ENCODE measurements at places on chromosomes 3 and 15. TPM values are rescaled to one million over a fixed set of nuclear protein-coding genes. Genes with fewer than 3 reads are reported as not detected.

Gene UBAP1L
- polyA plus RNA-seq: 2.5 TPM

Gene FGF7
- 11.2 TPM for polyA plus RNA-seq

Gene STRC
- polyA plus RNA-seq: 0.47 TPM

Gene ITIH4
- 80.8 TPM for polyA plus RNA-seq

Gene RAB27A
- 15.9 TPM for polyA plus RNA-seq

Gene MASP1
- 18.1 TPM for polyA plus RNA-seq

Gene ULK3
- polyA plus RNA-seq: 46.3 TPM

Gene TTC21A
- 7.6 TPM for polyA plus RNA-seq

Gene CHRFAM7A
- 0.68 TPM for polyA plus RNA-seq

Gene P4HTM
- polyA plus RNA-seq: 84.0 TPM

Gene MUSTN1
- polyA plus RNA-seq: 0.27 TPM

Gene GOLGA8J
- polyA plus RNA-seq: not detected

Gene GREM1
- polyA plus RNA-seq: 1.5 TPM

Gene PLA2G4D
- not detected for polyA plus RNA-seq

Gene LMAN1L
- not detected for polyA plus RNA-seq

Gene SNTN
- not detected for polyA plus RNA-seq

Gene TJP1
- 42.3 TPM for polyA plus RNA-seq

Gene RGMA
- 2.5 TPM for polyA plus RNA-seq

Gene TM4SF18
- 1.5 TPM for polyA plus RNA-seq

Gene COL6A5
- 0.11 TPM for polyA plus RNA-seq

Gene GPR62
- polyA plus RNA-seq: not detected

Gene TRH
- polyA plus RNA-seq: not detected

Gene SLTM
- 85.4 TPM for polyA plus RNA-seq

Gene NPAP1
- polyA plus RNA-seq: 0.77 TPM

Gene CD200
- polyA plus RNA-seq: 14.2 TPM

Gene TNNC1
- polyA plus RNA-seq: 9.7 TPM

Gene POPDC2
- 1.2 TPM for polyA plus RNA-seq

Gene TEX55
- polyA plus RNA-seq: not detected

Gene SEMA4B
- 47.9 TPM for polyA plus RNA-seq

Gene MNS1
- polyA plus RNA-seq: 1.1 TPM

Gene MESP2
- not detected for polyA plus RNA-seq

Gene DVL3
- polyA plus RNA-seq: 154 TPM

Gene KCTD6
- 13.8 TPM for polyA plus RNA-seq

Gene MED12L
- 0.07 TPM for polyA plus RNA-seq

Gene ATP13A3
- polyA plus RNA-seq: 20.5 TPM

Gene CXCR6
- not detected for polyA plus RNA-seq

Gene RLBP1
- not detected for polyA plus RNA-seq

Gene CASR
- polyA plus RNA-seq: 0.18 TPM

Gene KIF7
- polyA plus RNA-seq: 5.0 TPM

Gene SLC38A3
- polyA plus RNA-seq: 56.6 TPM

Gene PEX5L
- 0.13 TPM for polyA plus RNA-seq

Gene AADAC
- 30.5 TPM for polyA plus RNA-seq

Gene ECE2
- polyA plus RNA-seq: not detected

Measured in hepatocyte (in vitro differentiated cells).